Islet precursor cell (in vitro differentiated cells): ENCODE measurements at places on chromosomes 5 and 9.

DNA sequence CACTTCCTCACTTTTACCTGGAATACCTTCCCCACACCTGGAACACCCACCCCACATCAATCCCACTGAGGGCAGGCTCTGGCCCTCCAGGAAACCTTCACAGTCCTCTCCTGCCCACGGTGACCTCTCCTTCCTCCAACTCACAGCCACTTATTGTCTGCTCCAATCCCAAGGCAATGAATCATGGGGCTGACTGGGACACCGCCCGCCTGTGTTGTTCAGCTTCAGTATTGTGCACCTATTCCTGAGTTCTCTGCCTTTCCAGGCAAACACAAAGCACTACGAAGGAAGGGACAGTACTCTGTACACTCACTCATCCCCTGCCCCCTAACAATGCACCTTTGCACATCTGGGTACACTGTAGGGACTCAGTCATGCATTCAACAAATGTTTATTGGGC lies 7.3 kb downstream of the PCDH1 start:
- DNase-seq, result peak; percentile 57

GRCh38 chr9:136978073-136978864 lies 965 bp downstream of the PTGDS start:
- peak; percentile 84 for DNase-seq

DNA sequence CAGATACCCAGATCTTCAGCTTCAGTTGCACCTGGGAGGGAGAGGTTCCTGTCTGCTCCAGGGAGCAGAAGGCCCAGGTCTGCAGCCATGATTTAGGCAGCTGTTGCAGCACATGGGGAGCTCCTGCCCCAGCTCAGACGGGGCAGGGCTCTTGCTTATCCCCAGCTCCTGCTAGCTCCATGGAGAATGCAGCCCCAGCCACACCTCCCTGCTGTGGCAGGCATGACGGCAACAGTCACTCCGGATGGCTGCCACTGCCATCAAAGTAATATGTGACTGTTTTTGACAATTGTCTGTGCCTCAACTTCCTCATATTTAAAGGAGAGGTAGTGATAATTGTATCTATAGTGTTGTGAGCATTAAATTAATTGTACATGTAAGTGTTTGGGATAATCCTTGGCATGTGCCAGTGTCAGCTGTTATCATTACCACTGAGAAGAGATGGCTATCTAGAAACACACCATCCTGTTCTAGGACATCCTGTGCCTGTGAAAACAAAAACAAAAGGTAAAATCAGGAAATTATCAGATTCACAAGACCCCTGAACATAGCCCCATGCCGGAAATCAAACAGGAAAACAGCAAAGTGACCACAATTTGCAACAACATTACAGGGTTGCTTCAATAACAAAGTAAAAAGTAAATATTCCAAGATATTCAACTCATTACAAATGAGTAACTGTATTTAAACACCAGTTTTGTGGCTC lies 1048.8 kb upstream of the ACO1 start:
- DNase-seq, result no peak

GRCh38 chr9:28206280-28206679 lies 633.0 kb upstream of the C9orf72 start:
- DNase-seq, result no peak

GRCh38 chr5:95874246-95874645 lies 51.7 kb upstream of the GLRX start:
- no peak for DNase-seq

DNA sequence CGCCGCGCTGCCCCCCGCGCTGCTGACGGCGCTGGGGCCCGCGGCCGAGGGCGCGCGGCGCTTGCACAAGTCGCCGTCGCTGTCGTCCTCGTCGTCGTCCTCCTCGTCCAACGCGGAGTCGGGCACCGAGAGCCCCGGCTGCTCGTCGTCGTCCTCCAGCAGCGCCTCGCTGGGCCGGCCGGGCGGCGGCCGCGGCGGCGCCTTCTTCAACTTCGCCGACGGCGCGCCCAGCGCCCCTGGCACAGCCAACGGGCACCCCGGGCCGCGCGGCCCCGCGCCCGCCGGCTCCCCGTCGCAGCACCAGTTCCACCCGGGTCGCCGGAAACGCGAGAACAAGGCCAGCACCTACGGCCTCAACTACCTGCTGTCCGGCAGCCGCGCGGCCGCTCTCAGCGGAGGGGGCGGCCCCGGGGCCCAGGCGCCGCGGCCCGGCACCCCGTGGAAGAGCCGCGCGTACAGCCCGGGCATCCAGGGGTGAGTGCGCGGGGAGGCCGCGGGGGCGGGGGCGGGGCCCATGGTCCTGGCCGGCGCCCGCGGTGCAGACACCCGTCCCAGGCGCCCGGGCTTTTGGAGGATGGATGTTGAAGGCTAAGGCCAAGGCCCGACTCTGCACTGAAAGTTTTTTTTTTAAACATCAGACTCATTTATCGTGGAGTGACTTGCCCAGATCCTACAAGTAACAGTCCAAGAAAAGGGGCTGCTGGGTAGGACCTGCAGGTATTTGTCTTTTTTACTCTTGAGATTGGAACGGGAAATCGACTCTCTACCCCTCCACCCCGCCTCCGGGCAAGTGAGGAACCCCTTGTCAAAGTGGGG lies 1.2 kb downstream of the TENT4A start:
- DNase-seq, result no peak

DNA sequence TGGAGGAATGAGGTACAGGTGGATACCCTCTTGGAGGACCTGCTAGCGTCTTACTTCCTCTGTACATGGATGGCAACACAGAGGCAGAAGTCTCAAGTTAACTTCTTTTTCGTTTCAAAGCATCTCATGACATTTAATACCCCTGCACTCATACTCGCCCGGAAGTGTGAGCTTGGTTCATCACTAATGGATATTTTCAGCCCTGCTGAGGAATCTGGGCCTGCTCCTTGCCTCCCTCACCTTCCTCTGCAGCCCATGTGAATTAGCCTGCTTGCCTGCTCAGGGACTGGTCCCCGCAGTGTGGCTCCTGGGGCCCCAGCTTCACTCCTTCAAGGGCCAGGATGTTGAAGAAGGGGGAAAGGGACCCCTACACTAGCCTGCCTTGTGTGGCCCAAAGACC lies 34.1 kb downstream of the GADD45G start:
- no peak for DNase-seq

GRCh38 chr9:124332361-124333202 lies 74.8 kb downstream of the NEK6 start:
- DNase-seq, result no peak

GRCh38 chr9:94207781-94208180 lies 51.3 kb upstream of the ZNF169 start:
- no peak for DNase-seq

GRCh38 chr9:29740518-29740917 lies 2167.2 kb upstream of the C9orf72 start:
- no peak for DNase-seq

DNA sequence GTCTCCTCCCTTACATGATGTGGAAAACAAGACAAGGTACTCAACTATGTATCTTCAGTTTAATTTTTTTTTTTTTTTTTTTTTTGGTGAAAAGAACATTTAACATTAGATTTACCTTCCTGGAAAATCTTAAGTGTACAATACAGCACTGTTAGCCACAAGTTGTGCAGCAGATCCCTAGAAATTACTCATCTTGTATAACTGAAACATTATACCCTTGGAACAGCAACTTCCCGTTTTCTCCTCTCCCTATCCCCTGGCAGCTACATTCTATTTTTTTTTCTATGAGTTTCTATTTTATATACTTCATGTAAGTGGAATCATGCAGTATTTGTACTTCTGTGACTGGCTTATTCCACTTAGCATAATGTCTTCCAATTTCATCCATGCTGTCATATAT lies 421.9 kb upstream of the FTMT start:
- no peak for DNase-seq

DNA sequence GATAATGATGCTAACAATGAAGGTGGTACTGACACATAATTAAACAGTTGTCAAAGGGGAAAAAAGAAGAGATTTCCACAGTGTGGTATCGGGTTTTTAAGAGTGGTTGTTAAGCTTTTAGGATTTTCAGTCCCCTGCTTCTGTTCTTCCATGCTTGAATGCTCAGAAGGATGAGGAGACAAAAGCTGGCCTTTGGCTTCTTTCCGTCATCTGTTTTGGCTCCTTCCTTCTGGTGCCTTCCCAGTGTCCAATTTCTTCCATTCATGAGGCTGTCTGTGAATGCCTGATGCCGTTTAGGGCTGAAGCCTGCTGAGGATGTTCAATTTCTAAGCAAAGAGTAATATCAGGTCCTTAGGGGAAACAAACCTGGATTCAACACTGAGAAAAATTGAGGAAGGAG lies 179.6 kb upstream of the GLRA1 start:
- DNase-seq, result no peak

DNA sequence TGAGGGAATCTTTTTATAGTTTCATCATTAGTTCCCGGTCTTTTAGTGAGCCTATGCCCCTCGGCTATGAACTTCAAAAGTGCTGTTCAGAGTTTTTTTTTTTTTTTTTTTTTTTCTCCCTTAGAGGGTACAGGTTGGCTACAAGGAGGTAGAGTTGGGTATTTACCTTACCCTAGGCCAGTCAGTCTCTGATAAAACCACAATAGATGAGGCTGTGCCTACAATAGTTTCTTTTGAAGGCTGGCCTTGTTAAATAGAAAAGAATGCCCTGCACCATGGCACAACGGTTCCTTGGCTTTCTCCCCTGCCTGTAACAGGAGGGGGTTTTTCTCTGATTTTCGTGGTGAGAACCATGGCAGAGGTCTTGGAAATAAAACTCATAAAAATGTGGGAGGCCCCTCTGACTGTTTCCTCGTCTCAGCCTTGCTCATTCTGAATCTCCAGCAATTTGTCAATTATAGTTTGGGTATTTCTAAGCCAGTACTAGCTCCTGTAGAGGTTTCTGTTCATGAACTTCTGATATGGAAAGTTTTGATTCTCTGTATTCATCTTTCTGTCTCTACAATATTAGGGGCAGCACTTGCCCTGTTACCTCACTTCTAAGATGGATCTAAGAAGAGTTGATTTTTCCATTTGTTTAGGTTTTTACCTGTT lies 152.0 kb downstream of the MTRR start:
- no peak for DNase-seq

DNA sequence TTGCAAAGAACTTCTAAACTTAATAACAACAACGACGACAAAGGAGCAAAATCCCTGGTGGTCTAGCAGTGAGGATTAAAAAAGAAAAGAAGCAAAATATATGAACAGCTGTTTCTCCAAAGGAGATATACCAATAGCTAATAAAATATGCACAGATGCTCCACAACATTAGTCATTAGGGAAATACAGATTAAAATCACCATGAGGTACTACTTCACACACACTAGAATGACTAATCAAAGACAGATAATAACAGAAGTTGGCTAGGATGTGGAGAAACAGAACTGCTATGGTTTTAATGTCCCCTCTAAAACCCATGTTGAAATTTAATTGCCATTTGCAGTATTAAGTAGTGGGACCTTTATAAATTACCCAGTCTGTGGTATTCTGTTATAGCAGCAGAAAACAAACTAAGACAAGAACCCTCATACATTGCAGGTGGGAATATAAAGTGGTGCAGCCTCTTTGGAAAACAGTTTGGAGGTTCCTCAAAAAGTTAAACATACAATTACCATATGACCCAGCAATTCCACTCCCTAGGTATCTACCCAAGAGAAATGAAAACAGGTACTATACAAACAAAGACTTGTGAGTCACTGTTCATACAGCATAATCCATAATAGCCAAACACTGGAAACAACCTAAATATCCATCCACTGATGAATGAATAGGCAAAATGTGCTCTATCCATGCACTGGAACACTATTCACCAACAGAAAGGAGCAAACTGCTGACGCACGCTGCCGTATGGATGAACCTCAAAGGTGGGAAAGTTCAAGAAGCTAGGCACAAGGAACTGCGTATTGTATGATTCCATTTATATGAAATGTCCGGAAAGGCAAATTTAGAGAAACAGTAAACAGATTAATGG lies 11.4 kb upstream of the DUSP1 start:
- DNase-seq, result no peak

DNA sequence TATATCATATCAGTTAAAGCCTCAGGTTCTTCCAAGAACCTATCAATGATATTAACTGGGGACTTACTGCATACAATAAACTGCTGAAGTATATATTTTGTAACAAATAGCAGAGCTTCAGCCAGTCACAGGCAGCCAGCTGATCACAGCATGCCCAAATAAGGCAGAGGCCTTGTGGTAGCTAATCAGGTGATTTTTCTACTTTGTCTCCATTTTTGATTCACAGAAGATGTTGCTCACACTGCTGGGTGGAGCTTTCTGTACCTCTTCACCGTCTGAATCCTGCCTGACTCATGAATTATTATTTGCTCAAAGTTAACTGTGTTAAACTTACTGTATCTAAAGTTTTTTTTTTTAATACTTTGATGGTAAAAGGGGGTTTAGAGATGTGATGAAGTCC lies 357.4 kb downstream of the PSAT1 start:
- no peak for DNase-seq

GRCh38 chr5:141780240-141780951 lies 97.8 kb downstream of the PCDH1 start:
- DNase-seq, result no peak

- no peak for DNase-seq
Observed at GRCh38 chr5:2167671-2168070, 284.9 kb upstream of the IRX4 start.

DNA sequence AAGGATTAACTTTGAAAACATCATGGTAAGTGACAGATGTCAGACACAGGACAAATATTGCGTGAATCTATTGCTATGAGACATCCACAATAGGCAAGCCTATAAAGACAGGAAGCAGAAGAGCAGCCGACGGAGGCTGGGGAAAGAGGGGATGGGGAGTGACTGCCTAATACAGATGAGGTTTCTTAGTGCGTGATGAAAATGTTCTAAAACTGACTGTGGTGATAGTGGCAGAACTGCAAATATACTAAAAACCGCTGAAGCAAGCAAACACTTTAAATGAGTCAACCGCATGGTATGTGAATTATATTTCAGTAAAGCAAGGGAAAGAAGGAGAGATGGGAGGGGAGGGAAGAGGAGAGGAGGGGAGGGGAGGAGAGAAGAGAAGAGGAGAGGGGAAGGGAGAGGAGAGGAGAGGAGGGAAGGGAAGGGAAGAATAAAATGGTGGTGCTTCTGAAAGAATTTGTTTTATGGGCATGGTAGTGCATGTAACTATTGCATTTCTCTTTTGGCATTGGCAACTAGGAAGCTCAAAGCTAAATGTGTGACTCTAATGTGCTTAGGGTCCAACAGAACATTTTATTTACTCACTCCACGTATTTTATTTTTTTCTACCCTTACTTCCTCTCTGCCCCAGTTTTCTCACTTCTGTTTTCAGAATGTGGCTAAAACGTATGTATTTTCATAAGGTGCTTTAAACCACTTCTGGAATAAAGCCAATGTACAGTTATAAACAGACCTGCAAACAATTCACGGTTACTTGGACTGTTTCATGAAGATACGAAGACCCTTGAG lies 21.3 kb downstream of the AKNA start:
- no peak for DNase-seq

DNA sequence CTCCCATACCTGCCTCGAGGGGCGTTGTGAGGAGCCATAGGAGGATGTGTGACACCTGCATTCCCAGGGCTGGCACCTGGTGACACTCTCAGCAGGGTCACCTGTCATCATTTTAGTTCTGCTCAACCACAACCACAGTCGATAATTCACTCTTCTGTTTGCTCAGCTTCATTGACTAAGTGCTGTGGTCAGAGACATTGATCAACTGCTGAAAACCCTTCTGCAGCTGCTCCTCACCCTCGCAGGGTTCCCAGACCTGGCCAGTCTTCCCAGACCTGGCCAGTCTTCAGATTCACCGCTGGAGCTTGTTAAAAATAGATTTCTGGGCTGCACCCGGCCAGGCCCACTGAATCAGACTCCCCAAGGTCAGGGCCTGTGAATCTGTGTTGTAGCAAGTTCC lies 92.8 kb downstream of the MVB12B start:
- DNase-seq, result no peak
